ENCODE measurements at places on chromosomes 13 and 19. TPM values are rescaled to one million over a fixed set of nuclear protein-coding genes. Genes with fewer than 3 reads are reported as not detected.

KCNRG gene
- total RNA-seq = 0.54 TPM

DNA sequence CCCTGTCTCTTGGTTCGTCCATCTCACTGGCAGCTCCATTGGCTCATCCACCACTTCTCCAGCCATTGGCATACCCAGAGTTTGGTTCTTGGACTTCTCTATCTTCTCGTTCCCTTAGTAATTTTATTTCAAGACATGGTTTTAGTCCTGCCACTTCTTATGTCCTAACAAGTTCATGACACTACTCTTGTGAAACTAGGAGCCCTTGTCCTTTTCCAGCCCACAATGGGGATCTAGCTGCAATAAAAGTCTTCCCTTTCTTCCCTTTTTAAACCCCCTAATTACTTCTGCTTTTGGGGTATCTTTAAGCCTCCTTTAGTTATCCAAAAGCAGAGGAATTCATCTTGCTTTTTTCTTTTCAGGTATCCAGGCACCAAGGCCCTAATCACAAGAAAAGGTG is 2.9 kb upstream of the RCBTB2 start:
- no peaks in the 10 kb centered on the region for H3K36me3 ChIP-seq
- H3K27me3 ChIP-seq = no peaks in the 10 kb centered on the region
- H3K4me1 ChIP-seq = peaks cover 15% of the 10 kb centered on the region
- no peak overlapping the region for H3K4me3 ChIP-seq

DNA sequence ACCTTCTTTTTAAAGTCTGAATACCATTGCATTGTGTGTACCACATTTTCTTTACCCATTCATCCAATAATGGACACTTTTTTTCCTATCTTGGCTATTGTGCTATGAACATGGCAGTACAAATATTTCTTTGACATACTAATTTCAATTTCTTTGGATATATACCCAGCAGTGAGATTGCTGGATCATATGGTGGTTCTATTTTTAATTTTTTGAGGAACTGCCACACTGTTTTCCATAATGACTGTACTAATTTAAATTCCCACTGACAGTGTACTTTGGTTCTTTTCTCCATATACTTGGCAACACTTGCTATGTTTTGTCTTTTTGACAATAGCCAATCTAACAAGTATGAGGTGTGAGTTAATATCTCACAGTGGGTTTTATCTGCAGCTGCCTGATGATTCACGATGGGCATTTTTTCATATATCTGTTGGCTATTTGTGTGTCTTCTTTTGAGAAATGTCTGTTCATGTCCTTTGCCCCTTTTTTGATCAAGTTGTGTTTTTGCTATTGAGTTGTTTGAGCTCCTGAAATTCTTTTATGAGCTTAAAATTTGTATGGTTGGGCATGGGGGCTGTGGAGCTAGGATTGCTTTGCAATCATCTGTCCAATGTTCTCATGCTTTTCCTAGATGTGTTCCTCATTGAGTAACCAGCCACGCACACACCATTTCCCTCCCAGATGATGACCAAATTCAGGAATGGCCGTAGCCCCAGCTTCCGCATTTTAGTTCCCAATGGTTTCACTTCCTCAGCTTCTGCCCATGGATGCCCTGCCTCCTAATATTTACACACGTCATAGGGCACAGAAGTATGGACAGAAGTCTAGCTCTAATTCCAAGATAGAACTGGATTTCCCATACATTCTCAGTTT is 380.0 kb upstream of the SGCG start:
- no peaks in the 10 kb centered on the region for H3K36me3 ChIP-seq
- no peak for DNase-seq
- H3K4me3 ChIP-seq = no peak overlapping the region
- no peak overlapping the region for H3K27ac ChIP-seq
- H3K4me1 ChIP-seq = no peaks in the 10 kb centered on the region
- no peaks in the 10 kb centered on the region for H3K27me3 ChIP-seq

ZNF723 gene
- not detected for total RNA-seq

SELENOV gene
- total RNA-seq = not detected

Measured in thoracic aorta (tissue), 2 donors.